Activated naive CD4-positive, alpha-beta T cell (primary cell): ENCODE measurements at places on chromosomes 2 and 18.

- DNase-seq: no peak
Measured at GRCh38 chr2:107235491-107236254, 349.7 kb upstream of the ST6GAL2 start.

DNA sequence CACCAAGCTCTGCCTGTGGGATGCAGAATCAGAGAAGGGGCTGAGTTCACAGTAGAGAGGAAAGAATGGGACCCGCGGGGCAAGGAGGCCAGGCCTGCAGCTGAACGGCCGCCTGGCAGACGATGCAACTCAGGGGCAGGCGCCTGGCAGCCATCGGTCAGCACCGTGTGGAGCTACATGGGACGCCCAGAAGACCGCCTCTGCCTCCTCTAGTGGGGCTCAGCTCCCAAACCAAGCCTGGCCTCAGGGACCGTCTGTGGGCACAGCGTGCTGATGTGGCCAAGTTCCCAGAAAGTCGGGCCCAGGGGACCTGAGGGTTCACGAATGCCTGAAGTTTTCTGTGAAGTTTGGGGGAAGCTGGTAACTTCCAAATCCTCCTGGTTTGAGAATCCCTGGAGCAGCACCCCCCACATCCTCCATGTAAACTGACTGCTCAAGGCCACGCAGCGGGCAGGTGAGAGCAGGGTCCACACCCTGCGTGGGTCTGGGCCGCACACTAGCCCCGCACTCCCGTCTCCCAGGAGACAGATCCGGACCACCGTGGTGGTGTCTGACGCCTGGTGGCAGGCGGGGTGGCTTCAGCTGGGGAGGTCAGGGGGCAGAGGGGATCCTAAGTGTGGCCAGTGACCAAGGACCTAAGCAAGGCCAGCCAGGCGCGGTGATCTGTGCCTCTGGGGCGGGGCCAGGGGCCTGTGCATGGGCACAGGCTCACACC lies 14.6 kb downstream of the SNORC start:
- no peak for DNase-seq

GRCh38 chr2:215290980-215291599 lies 20.8 kb upstream of the ATIC start:
- DNase-seq: no peak

GRCh38 chr18:24649571-24649970 lies 189.1 kb downstream of the HRH4 start:
- DNase-seq: no peak

DNA sequence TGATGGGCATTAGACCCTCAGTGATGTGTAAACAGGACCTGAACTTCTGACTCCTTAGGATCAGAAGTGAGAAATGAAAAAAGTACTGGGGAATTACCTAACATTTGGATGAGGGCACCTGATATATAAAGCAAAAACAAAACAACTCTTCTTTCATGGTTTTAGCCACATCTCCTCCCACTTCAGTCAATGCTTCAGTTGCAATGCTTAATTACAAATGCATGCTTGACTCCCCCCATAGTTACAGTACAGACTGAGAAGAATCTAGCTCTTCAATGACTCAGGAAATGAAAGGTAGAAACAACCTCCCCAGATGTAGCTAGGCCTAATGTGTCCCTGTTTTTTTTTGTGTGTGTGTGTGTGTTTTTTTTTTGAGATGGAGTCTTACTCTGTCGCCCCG lies 276.8 kb upstream of the POU3F3 start:
- DNase-seq: no peak

DNA sequence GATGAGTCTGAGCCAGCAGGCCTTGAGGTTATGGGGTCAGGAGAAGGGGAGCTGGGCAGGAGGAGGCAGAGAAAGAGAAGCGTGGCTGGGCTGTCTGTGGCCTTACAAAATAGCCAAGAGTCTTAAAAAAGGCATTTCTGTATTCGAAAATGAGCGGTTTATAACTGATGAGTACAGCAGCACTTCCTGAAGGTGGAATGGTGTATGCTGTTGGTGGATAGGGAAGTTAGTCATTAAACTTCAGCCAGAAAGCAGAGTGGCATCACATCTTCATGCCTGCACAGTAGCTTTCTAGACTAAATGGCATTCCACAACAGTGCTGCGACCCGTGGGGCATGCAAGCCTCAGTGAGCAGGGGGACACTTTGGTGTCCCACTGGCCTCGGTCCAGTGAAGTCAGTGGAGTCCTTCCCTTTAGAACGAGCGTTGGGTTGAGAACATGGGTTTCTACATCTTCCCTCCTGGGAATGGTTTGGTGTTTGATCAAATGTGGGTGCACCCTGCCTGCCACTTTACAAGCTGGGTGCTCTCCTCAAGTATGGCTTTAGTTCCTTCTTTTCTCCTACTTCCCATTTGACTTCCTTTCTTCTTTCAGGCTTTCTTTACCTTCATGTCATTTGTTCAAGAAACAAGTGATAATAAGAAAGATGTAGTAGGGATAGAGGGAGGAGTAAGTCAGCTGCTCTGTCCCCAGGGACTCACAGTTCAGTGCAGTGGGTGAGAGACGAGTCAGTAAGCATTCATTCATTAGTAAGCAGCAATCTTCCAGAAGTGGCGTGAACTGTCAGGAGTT lies 96.3 kb downstream of the ARMC9 start:
- DNase-seq: no peak

DNA sequence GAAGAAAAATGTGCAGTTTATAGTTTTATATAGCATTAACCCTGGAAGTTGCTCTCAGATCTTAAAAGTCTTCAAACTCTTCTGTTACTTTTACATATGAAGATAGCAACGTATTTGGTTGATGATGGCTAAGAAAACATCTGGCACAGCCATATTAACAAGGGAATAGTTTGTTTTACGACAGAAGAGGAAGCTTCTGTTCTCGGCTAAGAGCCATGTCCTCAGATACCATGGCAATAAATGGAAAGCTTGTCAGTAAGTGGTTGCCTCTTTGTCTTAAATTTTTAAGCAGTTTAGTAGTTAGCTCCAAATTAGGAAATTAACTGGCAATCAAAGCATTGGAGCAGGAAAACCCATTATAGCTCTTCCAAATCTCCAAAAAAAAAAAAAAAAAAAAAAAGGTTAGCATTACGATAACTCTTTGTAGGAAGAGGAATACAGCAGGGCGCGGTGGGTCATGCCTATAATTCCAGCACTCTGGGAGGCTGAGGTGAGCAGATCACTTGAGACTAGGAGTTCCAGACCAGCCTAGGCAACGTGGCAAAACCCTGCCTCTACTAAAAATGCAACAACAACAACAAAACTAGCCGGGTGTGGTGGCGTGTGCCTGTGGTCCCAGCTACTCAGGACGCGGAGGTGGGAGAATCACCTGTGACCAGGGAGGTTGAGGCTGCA lies 4.5 kb upstream of the STON1 start:
- DNase-seq: no peak

- DNase-seq: no peak
Measured at GRCh38 chr2:238009563-238009962, 42.7 kb downstream of the UBE2F start.

GRCh38 chr2:190182071-190182524 lies 119.6 kb upstream of the MSTN start:
- no peak for DNase-seq

DNA sequence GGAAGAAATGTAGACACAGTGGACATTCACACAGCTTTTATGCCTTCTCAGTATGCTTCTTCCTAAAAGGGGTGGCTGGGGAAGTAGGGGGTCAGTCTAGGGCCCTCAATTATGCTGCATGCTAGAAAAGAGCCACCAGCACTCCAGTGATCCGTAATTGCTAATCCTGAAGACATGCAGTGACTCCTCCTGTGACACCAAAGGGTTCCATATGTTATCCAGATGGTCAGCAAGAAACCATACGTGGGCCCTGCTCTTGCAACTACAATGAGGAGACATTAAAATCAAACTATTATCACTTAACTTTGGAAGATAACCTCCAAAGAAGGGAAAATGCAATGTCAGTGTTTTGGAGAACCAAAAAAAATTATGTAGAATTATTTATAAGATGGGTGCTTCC lies 143.4 kb upstream of the LYPD1 start:
- DNase-seq: no peak

DNA sequence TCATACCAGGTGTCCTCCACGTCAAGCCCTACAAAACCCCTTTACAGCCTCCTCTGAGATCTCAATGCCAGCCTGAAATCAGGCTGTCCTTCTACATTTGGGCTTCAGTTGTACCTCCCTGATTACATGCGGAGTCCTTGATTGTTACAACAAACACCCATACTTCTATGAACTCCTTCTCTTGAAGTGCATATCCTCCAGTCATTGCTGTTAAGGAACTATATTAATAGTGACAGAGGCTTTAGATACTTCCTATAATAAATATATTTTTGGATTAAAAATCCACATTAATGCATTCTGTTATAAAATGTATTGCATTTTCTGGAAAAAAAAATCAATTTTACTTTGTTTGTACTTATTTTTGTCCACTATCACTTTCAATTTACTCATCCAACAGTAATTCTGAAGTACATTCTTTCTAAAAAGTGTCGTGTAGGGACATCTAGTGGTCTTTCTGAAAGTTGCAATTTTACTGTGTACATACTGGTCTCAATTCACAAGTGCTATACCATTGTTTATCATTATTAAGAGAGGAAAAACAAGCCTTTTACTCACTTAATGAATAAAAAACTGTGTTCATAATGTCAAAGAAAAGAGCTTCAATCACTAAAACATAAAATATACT lies 316.4 kb downstream of the DSEL start:
- no peak for DNase-seq

DNA sequence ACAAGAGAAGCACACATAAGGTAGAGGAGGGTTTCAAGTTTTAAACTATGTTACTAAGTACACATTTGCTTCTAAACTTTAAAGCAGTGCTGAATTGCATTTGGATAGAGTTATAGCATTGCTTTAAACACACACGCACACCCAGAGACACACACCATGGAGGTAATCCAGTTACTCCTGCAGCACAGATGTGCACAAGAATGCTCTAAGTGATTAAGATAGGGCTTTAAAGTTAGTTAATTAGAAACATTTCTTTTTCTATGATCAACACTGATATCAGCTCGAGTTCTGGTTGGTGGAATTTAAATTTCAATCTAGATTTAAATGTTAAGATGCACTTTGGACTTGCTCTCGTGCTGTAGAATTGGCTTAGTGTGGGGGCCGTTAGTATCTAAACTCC lies 492.3 kb downstream of the ZEB2 start:
- DNase-seq: no peak

DNA sequence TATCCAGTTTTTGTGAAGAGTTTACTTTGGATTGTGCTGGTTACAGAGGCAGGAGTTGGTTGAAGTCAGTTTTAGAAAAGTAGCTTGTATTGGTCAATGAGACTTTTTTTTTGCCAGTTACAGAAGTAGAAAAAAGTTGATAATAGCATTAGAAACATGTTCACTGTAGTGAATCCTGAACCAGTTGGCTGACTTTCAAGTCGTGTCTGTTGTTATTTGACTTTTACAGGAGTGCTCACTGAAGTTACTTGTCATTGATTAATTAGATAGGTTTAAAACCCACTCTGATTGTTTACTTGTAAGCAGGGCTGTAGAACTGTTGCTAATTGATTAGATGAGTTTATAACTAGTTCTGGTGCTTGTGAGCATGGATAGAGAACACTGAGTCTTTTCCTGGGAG lies 312.0 kb upstream of the VWC2L start:
- no peak for DNase-seq

DNA sequence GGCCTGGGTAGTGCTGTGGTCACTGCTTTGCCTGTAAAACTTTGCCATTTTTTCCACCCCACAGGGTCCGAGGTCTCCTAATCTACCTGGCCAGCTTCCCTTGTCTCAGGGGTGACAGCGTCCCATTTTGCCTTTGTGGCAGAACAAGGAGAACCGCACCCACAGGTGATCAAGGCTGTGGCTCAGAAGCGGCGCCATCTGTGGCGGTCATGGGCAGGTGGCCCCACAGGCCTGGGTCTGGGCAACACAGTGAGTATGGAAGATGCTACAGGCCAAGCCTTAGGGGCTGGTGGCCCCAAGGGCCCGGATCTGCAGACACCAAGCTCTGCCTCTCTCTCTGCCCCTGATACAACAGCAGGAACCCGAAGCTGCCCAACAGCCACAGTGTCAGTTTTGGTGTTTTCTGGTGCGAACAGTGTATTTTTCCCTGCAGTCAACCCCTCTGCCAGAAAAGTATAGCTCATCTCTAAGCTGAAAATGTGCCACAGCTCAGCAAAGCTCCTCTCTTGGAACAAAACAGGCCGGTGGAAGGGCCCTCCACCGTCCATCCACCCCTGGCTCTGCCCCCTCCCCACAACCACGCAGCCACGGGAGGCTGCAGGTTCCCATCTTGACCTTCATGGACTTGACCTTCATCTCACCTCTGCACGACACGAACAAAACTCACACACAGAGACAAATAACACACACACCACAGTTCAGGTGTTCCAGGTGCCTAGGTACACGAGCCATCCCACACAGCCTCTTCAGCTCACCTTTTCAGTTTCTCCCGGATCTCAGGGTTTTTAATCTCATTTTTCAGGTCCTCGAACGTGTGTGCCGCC lies 96.7 kb downstream of the PXDN start:
- no peak for DNase-seq

GRCh38 chr18:32114293-32114942 lies 22.7 kb downstream of the RNF138 start:
- DNase-seq: no peak

DNA sequence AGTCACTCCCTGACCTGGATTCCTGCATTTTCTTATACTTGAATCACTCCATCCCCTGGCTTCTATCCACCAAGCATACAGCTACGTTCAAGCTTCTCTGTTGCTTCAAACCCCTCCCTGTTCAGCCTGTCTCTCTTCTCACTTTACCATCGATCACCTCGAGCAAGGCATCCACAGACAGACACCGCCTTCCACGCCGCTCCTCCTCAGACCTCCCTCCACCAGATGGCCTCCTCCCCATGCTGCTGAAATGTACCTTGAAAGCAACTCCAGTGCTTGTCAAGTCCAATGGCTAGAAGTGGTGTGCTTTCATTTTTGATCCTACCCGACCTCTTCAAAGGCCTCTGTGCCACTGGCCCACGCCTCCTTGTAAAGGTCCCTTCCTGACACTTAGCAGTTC lies 131.3 kb upstream of the ACAA2 start:
- DNase-seq: no peak

GRCh38 chr18:44465381-44465841 lies 215.3 kb upstream of the SETBP1 start:
- no peak for DNase-seq

GRCh38 chr2:119823734-119824334 lies 64.1 kb downstream of the PTPN4 start:
- DNase-seq: no peak

GRCh38 chr2:192029089-192029488 lies 165.6 kb downstream of the TMEFF2 start:
- no peak for DNase-seq

- no peak for DNase-seq
Measured at GRCh38 chr2:199851883-199852282, 891 bp upstream of the FTCDNL1 start.

- DNase-seq: no peak
Measured at GRCh38 chr2:44943693-44944101, 2.2 kb downstream of the SIX3 start.

GRCh38 chr2:83051538-83052170 lies 1407.4 kb downstream of the SUCLG1 start:
- DNase-seq: no peak

DNA sequence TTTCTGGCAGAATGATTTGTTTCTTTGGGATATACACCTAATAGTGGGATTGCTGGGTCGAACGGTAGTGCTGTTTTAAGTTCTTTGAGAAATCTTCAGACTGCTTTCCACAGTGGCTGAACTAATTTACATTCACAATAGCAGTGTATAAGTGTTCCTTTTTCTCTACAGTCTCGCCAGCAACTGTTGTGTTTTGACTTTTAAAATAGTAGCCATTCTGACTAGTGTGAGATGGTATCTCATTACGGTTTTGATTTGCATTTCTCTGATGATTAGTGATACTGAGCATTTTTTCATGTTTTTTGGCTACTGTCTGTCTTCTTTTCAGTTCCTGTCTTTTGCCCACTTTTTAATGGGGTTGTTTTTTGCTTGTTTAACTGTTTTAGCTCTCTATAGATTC lies 306.2 kb downstream of the KIAA1328 start:
- no peak for DNase-seq
